Posterior cingulate gyrus (tissue), 11 donors: ENCODE measurements at places on chromosomes 3 and 15.

- DNase-seq: no peak
Observed at GRCh38 chr15:34271493-34271892, 46.7 kb downstream of the EMC4 start.

DNA sequence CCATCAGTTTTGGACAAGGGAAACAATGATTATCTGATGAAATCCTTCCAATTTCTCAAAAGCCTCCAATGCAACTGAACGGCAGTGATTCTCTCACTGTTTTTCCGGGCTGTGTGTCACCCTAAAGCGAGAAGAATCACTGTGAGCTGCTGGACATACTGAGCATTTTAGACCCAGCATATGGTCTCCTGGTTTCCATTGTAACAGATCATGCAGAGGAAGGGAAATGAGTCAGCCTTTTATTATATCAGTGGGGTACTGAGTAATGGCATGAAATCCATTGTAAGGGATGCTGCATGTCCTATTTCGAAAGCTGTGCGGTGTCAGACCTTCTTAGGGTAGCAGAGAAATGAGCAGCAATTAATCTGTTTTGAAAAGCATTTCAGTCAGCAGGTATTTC, 287.1 kb downstream of the IL5RA start:
- no peak for DNase-seq

DNA sequence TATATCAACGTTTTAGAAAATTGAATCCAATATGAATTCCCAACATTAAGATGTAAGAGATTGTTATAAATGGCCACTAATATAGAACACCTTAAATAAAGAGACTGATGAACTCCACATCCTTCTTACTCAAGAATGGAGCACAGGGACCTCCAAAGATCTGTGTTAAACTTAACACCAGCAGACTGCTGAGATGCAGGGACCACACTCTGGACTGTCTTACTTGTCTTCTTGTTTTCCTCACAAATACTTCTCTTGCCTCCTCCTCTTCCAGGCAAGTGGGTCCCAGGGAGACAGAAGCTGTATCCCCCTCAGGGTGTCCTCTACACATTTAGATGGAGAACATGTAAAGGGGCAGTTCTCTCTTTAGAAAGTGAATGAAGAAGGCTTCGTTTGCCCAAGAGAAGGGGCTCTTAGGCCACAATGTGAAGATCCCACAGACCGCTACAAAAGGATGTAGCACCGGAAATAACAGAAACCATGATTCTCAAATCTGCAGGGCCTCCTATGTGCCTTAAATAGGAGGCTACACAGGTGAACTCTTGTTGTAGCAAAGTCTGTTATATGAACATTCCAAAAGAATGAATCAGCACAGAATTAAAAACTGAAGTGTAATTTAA, 52.2 kb downstream of the SATB1 start:
- DNase-seq: no peak

GRCh38 chr3:174986685-174987084, 127.6 kb downstream of the NAALADL2 start:
- DNase-seq: no peak

DNA sequence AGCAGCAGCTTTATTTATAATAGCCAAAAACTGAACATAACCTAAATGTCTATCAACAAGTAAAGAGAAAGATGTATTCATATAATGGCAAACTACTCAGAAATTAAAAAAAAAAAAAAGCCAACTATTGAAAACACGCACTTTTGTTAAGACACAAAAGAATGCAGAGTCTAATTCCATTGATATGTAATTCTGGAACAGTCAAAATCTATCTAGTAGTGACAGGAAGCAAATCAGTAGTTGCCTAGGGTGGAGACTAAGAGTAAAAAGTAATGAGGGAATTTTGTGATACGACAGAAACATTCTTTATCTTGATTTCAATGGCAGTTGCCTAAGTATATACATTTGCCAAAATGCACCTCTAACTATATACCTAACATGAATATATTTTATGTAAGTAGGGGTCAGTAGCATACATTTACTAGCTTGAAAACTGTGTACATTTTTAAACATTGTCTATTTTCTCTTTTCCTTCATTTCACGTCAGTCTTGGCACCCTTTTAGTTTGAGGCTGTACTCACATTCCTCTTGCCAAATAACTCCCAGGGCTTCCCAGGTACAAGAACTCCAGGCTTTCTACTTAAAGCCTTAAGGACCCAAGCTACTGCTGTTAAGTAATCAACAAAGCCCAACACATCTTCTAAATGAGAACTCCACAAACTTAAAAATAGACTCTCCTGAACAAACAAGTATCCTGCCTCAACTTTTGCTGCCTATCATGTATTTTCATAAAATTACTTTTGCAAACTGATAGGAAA, 54.7 kb downstream of the ADAM10 start:
- DNase-seq: no peak

GRCh38 chr3:42061025-42061712, 30.0 kb upstream of the TRAK1 start:
- no peak for DNase-seq

DNA sequence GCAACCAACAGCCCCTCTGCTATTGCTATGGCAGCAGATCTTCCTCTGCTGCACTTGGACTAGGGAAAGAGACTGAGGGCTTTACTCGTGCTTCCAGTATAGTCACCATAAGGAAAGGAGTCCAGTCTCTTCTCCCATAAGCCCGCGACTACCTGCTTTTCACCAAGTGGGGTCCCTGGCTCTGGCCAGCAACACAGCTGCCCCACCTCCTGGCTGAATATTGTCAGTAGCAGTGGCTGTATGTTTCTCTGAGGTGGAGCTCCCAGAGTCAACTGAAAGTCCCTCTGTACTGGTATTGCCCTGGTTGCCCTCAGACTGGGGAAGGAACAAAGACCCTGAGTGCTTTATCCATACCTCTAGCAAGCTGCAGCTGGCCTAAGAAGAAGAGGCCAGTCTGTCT, 719.6 kb downstream of the SQOR start:
- no peak for DNase-seq

DNA sequence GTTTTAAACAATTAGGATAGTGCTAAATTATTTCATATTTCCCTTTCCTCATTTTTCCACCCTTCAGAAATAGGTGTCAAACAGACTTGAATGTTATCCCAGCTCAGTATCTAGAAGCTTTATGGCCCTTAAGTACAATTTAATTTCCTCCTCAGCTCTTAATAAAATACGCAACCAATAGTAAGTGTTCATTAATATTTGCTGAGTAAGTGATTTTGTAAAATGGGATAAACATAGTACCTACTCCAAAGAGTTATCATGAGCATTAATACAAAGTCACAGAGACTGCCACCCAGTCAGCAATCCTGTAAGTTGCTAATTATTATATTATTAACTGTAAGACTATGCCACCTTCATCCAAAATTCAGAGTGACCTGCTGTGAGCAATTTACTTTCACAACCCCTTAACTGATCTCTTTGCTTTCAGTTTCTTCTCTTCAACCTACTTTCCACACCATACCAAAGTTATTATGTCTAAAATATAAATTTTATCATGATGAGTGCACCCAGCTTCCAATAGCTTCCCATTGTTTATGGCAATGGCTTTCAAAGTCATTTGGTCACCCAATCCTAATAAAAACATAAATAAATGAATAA, 30.7 kb upstream of the CLDN1 start:
- no peak for DNase-seq

DNA sequence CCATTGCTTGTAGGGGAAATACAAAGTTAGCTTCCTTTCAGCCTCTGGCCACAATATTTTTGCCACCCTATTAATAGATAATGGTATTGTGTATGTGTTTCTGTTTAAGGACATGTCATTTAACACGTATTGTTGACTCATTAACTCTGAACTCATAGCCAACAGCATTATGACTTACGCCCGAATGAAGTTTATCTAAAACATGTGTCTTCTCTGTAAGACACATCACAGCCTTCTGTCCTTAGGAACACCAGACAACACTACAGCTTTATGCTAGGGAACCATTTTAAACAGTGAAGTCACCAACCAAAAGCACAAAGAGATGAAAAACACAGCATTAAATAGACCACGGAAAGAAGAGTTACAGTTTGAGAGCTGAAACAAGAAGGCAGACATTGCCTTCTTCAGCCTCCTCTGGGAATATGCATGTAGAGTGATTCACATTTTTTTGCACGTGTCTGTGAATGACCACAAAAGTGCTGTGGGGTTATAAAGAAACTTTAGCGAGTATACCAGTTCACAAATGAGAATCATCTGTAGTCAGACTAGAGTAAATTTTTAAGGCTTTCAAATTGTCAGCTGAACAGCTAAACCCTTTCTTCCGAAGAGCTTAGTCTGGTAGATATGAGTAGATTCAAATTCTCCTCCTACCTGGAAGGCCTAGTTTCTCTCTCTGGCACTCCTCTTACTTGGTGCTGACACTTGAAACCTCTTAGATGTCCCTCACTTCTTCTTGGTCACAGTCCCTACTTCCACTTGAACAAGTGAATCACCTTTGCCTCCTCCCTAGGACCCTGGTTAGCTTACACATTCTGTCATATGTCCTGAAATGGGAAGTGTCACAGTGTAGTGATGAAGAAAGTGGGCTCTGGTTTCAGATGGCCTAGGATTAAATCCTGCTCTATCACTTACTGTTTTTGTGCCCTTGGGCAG, 32.2 kb downstream of the MCTP2 start:
- DNase-seq: no peak

DNA sequence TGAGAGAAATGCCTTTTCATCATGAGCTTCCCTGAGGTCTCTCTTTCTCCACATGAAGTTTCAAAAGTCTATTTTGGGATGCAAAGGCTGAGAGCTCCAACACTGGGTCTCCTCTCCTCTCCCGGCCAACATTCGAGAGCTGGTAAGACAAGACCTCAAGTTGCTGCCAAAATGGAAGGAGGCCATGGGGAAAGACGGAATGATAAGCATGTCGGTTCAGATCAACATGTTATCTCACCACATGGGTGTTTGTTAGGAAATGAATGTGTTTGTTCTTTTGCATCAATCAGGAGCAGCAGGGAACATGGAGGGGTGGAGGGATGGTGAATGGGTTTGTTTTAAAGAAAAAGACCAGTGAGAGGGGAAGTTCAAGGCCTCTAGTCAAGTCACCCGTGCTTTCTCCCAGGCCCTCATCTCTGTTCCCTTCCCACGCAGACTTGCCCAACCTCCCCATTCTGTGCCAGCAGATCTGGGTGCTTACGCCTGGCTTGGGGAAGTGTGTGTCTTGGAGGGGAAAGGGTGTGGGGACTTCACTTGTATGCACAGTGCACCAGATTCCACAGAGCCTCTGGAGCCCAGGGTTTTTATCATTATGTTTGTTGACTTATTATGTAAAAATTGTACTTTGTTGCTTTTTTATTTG, 23.5 kb upstream of the ATP10A start:
- no peak for DNase-seq

- no peak for DNase-seq
Observed at GRCh38 chr3:6516694-6517093, 344.2 kb upstream of the GRM7 start.

DNA sequence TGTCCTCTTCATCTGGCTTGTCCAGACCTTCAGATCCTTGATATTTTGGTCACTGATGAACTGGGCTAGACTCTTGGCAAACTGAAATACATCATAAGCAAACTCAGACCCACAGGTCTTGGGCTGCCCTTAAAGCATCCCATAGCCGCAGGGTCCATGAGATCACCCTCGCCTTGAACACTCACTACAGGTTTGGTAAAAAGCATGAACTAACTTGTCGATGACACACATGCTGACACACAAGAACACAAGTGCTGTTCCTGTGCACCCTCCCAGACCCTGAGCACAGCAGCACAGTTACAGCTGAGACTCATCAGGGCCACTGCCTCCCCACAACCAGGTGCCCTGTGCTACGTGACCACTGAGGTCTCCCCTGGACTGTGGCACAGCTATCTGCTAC, 21.0 kb downstream of the PFKFB4 start:
- DNase-seq: no peak

DNA sequence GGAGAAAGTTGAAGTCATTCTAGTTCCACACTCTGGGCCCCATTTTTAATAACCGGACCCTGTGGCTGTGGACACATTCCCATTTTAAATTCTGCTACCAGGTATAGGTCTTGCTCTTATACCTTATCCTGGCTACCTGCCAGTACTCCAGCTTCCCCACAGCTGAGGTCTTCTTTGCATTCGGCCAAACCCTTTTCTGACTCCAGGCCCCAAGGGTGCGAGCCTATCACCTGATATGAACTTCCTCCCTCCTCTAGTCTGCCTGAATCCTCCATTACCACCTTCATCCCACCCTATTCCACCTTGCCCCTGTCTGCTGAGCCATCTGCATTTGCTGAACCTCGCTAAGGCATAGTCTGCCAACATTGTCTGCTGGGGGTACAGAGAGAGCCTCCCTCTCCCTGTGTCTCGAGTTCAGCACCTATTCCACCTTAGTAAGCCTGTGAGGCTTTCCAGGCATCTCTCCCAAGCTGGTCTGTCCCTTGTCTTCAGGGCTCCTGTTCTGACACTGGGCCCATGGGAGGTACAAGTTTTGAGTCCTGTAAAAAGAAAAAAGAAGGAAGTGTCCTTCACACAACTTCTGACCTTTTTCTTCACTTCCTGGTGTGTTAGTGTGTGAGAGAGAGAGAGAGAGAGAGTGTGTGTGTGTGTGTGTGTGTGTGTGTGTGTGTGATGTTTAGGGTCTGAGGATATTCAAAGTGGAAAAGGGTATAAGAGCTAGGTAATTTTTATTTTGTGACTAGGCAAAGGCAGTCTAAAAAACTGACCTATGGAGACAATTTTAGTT, 27.0 kb downstream of the PDE8A start:
- no peak for DNase-seq

DNA sequence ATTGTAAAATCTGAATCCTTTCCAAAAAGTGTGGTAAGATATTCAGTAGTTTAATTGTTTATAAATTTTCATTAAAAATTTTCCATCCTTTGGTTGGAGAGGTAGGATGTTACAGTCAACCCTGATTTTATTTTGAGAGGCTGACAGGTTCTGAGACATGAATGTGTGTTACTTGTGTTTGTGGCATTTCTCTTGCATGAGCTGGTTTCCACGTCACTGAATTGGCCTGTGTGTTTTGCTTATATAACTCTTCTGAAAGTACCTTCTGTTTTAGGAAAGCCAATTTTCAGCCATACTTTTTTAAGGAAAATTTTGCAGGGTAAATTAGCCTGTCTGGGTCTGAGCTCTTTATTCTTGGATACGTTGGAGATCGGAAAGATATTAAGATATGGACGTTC, 30.7 kb downstream of the PXYLP1 start:
- no peak for DNase-seq

- DNase-seq: no peak
Observed at GRCh38 chr15:64619880-64620839, 155.2 kb downstream of the RBPMS2 start.

- no peak for DNase-seq
Observed at GRCh38 chr3:58025837-58026569, 17.8 kb downstream of the FLNB start.

- DNase-seq: no peak
Observed at GRCh38 chr15:74038707-74039655, 43.4 kb downstream of the GOLGA6A start.

- DNase-seq: no peak
Observed at GRCh38 chr15:95281470-95281869, 1049.0 kb upstream of the NR2F2 start.

GRCh38 chr3:15291589-15292541, 40.5 kb downstream of the SH3BP5 start:
- DNase-seq: no peak

GRCh38 chr3:177300842-177301241, 103.6 kb upstream of the TBL1XR1 start:
- DNase-seq: no peak

GRCh38 chr3:8635631-8636030, 9.0 kb downstream of the SSUH2 start:
- no peak for DNase-seq
